ENCODE measurements at places on chromosomes 12 and 14.

- no peak for DNase-seq
These were observed 449.2 kb downstream of the ZFP36L1 start for GRCh38 chr14:68343534-68344118.

GRCh38 chr12:20280515-20280914 lies 87.8 kb upstream of the PDE3A start:
- DNase-seq = no peak

DNA sequence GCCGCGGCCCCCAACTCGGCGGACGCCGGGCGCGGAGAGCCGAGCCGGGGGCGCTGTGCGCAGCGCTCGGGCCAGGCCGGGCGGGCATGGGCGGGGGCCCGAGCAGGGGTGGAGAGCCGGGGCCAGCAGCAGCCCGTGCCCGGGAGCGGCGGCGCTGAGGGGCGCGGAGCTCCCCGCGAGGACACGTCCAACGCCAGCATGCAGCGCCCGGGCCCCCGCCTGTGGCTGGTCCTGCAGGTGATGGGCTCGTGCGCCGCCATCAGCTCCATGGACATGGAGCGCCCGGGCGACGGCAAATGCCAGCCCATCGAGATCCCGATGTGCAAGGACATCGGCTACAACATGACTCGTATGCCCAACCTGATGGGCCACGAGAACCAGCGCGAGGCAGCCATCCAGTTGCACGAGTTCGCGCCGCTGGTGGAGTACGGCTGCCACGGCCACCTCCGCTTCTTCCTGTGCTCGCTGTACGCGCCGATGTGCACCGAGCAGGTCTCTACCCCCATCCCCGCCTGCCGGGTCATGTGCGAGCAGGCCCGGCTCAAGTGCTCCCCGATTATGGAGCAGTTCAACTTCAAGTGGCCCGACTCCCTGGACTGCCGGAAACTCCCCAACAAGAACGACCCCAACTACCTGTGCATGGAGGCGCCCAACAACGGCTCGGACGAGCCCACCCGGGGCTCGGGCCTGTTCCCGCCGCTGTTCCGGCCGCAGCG lies 639 bp downstream of the FZD10 start:
- no peak for DNase-seq

DNA sequence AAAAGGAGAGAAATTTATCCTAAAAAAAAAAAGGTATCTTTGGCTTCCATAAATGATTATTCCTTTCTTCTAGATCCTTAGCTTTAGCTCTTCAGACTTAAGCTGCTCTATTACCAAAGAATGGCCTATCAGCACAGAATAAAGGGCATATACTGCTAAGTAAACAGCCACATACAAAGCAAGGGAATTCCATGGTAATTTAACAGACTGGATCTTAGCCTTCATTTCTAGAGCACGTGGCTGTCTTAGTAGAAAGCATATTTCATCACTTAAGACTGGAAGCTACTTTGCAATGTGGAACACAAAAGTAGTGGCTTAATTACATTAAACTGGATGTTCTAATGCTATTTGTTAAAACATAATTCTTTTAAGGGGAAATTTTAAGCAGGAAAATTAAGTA lies 23.1 kb downstream of the TMED10 start:
- no peak for DNase-seq

DNA sequence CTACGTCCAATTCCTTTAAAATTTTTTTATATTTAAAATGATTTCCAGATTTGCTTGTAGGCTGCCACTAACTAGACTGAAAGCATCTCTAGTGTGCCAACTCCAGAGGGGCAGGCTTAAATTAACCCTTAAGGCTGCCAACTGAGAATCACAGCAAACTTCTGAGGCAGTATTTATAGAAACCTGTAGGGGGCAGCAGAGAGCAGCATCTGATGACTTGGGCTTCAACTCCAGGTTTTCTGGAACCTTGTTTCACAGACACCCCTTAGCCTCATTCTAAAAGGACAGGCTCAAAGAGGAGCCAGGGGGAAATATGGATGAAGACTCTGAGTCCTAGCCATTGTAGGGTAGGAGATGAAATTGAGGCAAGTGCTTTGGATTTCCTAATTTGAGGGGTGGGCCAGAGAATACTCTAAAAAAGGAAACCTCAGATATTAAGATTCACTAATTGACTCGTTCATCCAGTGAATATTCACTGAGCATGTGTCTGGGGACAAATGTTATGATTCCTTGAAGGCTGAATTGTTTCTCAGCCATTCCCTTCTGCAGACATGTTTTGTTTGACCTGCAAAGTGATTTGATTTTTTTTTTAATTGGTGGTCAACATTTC lies 63.3 kb upstream of the HSPB8 start:
- DNase-seq = no peak

DNA sequence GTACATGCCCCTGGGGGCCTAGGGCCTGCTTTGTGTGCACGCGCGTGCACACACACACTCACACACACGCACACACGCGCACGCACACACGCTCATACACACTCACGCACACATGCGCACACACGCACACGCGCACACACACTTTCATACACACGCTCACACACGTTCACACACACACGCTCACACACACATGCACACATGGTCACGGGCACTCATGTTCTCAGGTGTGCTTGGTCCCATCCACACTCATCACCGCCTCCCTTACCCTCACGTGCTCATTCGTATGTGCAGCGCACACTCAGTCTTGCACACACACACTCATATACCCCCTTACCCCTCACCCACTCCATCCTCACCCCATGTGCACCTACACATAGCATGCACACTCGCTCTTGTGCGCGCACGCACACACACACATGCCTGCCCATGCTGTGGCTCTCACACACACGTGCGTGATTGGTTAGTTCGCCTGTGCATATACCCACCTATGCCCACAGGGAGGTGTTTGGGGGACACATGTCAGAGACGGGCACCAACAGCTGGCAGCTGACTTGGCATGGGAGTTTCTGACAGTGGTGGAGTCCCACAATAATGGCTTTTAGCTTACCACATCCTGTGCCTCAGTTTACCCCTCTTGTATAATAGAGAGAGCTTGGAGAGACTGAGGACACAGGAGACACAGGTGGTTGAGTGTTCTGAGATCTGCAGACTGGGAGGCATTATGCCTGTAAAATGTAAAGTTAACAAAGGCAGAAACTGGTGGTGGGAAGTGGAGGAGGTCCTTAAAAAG lies 28.7 kb downstream of the TSPAN9 start:
- no peak for DNase-seq

DNA sequence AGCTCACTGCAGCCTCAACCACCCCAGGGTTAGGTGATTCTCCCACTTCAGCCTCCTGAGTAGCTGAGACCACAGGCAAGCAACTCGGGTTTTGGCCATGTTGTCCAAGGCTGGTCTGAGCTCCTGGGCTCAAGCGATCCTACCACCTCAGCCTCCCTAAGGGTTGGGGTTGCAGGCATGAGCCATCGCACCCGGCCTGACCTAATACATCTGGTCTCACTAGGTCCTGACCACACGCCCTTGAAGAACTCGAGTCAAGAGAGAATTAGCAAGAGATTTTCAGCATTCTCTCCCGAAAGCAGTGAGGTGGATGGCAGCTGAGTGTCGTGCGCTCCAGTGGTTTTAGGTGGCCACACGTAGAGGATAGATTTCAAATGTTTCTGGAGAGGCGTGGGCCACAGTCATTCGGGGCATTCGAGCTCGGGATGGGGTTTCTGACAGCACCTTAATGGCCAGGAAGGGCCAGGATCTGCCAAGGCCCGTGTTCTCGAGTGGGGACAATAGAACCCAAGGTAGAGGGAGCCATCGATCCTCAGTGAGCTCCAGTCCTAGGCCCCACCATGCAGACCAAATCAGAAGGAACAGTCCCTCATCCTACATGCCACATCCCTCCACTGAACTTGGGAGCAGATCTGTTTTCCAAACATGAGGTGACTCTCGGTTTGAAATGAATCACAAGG lies 193.1 kb downstream of the ALG10 start:
- no peak for DNase-seq

DNA sequence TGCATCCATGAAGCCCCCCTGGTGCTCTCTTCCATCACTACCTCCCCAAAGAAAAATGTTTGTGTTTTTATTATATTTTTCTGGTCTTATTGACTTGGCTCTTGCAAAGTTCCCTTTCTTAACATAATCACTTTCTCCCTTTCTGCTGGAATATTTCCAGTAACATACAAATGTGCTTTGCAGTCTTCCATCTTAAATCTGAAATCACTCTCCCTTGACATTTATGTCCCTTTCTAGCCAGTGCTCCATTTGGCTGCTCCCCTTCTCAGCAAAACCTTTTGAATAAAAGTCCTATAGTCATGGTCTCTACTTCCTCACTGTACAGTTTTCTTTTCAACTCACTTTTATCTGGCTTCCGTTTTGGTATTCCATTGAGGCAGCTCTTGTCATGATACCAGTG lies 118.8 kb downstream of the SNAPC1 start:
- DNase-seq = no peak

DNA sequence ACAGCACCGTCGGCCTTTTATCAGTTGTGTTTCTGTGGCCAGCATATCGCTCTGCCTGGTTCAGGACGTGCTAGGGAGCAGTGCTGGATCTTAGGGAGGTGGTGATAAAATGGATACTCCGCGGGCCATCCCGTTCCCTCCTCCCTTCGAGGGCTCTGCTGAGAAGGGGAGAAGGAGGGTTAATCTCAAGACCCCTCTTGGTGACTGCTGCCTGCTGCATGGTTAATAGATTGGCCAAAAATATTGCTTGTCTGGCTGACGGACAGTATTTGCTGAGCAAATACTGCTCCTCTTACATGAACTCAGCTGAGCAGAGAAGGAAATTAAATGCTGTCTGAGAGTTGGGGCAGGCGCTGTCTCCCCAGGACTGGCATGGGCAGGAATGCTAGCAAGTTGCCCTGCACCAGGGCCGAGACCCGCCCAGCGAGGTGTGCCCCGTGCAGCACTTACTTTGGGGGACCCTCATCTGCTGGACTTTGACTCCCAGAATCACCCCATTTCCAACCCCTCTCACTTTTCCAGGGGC lies 1.2 kb downstream of the FBRSL1 start:
- no peak for DNase-seq

- DNase-seq = peak; percentile 48
These were observed at the start of gene INF2 for GRCh38 chr14:104689109-104689880. INF2 (plus strand) TSS chr14:104689618; CDS start chr14:104701366, 11,748 bp downstream.

DNA sequence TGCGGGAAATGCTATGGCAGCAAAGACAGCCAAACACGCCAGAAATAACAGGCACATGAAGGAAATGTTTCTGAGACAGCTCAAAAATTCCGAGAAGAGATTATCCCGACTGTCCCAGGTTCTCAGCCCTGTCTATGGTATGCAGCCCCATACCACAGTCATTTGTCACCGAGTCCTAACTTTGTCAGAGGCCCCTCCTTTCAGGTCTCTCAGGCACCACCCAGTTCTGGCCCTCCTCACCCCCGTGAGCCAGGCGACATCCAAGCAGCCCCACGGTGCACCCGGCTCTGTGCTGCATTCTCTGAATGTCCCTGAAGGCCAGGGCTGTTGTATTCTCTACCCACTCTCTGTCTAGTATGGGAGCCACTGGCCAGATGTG lies 24.0 kb downstream of the SSH1 start:
- DNase-seq = no peak

GRCh38 chr12:52826611-52827498 lies 7.3 kb downstream of the KRT79 start:
- no peak for DNase-seq

DNA sequence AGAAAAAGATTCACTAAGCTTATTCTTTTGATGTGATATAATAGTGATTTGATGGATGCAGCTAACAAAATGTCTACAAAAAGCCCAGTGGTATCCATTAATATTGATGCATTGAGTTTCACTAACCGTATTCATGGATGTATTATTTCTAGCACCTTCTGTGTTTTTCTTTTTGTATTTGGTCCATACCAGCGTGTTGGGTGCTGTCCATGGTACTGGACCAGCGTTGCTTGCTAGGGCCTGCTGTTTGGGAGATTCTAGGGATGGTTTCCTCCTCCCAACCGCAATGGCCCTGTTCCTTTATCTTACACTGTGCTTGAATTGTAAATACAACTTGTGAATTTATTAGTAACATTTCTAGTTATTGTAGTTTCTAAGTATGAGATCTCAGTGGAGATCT lies 31.7 kb downstream of the ANO4 start:
- no peak for DNase-seq

- no peak for DNase-seq
These were observed 2.9 kb upstream of the MMP17 start for GRCh38 chr12:131825146-131825892.

- no peak for DNase-seq
These were observed 1.4 kb downstream of the EPS8 start for GRCh38 chr12:15787778-15788177.

- peak; percentile 3 for DNase-seq
These were observed 47.8 kb upstream of the RERG start for GRCh38 chr12:15268927-15269552.

- no peak for DNase-seq
These were observed 9.6 kb upstream of the PTPRB start for GRCh38 chr12:70646850-70647249.

DNA sequence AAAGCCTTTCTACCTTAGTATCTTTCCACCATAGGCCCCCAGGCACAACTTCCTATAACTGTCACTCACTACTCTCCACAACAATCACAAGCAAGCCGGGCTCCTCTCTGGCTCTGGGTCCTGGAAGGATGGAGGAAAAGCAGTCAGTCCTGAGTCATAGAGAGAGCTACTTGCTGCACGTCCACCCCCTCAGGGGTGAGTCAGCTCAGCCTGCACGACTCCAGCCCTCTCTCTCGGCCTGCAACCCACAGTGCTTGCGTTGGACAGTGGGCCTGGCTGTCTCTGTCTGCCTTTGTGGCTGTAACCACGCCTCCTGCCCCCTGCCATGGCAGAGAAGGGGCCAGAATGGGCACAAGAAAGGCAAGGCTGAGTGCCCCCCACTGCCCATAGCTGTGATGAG lies 154.1 kb upstream of the FKBP4 start:
- DNase-seq = no peak

DNA sequence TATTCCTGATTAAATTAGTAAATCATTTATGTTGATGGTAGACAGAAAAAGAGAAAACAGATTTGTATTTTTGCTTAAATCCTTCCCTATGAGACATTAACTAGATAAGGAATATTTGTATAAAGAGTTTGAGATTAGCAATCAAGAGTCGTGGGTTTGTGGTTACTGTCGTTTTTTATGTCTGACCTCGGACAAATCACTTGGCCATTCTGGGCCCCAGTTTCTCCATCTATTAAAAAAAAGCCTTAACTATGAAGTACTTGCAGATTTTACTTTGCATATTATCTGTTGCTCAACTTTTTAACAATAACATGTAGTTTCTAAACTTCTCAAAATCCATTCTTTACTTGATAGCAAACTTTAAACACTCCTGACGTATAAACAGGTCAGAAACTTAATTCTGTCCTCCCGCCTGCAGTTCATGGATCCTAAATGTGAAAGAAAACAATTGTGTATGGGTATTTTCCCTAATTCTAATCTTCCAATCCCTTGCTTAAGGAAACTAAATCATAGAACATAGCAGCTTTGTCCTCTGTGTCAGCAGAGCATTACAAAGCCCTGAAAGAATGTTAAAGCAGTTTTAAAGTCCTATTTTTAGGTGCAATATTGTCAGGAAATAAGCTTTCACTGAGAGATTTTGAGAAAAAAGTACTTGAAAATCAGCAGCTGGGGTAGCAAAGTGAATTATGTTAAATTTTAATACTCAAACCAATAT lies 118.2 kb downstream of the GPR135 start:
- DNase-seq = no peak

Data from activated T-helper 9 cell treated with anti-CD3 and anti-CD28 coated beads, Interleukin-2, amount 50 U/mL, for 16 hours (primary cell).